ENCODE measurements at places on chromosomes 2 and 18.

GRCh38 chr2:186460465-186460864 is 25.6 kb upstream of the ZC3H15 start:
- peak; percentile 3 for DNase-seq

- no peak for DNase-seq
These were observed 559.9 kb upstream of the ID2 start for GRCh38 chr2:8121826-8122513.

DNA sequence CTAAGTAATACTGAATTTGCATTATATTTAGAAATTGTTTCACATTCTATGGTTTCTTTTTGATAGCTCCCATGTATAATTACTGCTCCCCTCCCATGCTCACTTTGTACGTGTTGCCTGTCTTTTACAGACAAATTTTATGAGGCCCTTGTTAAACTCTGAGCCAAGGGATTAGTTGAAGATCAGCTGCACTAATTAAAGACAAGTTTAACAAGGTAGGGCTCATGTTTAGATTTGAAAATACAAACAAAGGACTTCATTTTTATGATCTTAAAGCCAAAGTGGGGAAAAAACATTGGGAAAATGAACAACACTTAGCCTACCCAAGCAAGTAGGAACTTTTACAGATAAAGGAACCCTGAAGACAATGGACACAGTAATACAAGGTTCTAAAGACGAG is 46.2 kb downstream of the ARHGAP28 start:
- no peak for DNase-seq

DNA sequence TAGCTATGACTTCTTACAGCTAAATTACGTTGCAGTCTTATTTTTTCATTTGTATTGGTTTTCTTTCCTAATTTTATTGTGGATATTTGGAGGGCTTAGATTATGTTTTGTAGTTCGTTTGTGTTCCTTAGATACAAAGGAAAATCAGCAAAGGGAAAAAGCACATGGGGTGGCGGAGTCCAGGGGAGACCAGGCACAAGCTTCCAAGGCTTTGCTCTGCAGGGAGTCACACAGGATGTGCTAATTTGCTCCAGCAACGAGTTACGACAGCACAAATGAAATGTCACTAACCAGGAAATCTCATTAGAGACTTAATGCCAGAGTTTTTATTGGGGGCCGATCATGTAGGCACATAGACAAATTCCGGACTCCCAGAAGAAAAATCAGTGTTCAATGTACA is 60.5 kb upstream of the CABYR start:
- DNase-seq = no peak

Data from cardiac muscle cell (in vitro differentiated cells and primary cell).